ENCODE measurements at places on chromosomes 12 and 14.

DNA sequence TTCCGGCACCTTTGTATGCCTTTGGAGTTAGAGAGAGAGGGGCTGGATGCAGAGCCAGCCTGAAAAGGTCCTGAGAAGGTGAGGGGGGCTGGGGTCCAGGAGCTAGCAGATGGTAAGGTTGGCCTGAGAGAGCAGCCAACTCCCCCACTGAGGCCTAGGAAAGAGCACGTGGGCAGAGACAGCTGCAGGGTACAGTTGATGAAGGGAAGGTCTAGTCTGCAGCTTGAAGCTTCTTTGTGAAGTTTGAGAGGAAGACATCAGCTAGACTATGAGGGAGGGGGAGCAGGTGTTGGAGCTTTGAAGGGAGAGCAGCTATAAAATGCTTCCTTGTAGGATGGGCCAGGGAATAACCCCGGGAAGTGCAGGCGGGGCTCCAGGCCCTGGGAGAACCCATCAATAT, 289.3 kb upstream of the AMIGO2 start:
- no peak for DNase-seq

GRCh38 chr14:20469890-20470602, 840 bp downstream of the PNP start:
- DNase-seq = peak; percentile 65

DNA sequence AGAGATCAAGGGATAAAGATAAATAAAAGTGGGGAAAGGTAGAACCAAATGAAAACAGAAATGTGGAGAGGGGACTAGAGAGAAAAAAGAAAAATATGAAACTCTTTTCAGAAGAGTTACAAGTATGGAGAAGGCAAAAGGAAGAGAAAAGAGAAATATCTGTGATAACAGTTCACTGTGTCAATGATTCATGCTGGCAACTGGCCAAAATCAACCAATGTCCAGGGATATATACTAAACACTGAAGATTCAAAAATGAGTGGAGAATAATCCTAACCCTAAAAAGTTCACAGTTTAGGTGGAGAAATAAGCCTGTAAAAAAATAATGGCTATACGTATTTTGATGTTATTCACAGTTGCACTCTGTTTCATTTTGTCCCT, 372.3 kb upstream of the KITLG start:
- no peak for DNase-seq

DNA sequence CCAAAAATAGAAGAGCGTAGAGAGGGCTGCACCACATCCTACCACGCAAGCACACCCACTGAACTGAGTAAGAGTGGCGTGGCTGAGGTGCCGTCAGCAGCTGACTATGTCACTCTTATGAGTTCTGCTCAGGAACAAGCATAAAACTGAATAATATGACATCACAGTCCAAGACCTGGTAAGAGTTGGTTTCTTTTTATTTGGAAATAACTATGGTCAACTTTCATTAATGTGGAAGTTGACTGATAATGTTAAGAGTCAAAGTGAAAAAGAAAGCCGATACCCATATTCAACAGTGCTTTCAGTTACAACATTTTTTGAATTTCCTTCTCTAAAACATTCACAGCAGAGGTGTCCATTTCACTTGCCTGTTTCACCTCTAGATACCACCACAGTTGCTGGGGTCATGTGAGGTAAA, 44.6 kb downstream of the GNS start:
- DNase-seq = peak; percentile 60

GRCh38 chr12:77388445-77389265, 323.3 kb upstream of the E2F7 start:
- no peak for DNase-seq

DNA sequence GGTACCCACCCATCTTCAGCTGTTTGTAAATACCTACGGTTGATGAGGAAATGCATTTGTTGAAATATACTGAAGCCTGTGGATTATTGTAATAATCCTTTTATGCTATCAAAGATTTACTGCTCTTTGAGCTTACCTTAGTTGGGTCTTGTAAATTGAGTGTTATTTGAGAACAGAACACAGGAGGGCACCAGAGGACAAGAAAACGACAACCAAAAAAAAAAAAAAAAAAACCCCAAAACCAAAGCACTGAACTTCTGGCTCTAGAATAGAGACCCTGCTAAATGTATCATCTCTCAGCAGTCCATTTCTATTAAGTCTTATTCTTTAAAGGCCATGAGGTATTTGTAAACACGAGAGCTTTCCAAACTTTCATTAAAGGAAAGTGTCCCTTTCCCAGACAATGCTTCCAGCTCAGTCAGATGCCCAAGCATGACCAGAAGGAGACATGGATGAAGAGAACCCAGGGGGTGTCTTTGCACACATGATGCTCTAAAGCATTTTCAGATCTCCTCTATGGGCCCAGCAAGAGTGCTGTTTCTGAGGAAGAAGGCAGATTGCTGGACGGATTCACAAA, 763.9 kb downstream of the NRXN3 start:
- no peak for DNase-seq

- no peak for DNase-seq
These were observed 18.8 kb downstream of the KNTC1 start for GRCh38 chr12:122545855-122546254.

- no peak for DNase-seq
These were observed 195.6 kb upstream of the KRR1 start for GRCh38 chr12:75706786-75707605.

DNA sequence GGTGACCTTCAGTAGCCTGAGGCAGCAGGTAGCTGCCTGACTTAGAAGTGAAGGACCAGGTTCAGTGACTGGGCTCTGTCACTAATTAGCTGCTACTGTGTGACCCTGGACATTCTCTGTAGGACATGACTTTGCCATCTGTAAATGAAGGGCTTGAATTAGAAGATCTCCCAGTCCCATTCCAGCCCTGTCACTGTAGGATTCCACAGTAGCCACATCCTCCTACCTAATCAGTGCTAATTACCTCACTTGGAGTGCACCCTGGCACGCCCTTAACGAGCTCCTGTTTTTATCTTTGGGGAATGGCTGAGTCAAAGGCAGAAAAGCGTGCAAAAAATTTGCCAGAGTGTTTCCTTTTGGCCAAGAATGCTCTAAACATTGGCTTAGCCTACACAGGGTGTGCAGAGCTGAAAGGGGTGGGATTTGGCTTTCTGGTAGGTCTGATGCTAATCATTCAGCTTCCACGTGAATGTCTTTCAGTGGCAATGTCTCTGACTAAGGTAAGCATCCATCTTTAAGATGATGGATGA, 6.8 kb downstream of the NTF3 start:
- no peak for DNase-seq

DNA sequence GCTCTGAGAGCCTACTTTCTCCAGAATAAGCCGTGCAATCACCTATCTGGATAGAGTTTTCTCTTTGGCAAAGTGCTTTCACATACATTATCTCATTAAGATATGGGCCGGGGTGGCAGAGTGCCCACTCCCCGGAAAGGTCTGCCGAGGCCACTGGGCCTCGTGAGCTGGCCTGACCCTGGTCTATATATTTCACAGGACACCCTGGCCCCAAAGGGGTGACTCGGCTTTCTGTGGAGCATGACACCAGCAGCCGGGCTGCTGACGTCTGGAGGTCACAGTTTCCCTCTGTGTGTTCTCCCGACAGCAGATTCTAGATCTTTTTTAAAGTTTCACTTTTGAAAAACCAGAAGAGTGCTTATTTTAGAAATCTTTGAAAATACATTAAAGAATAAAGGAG, 27.9 kb upstream of the ATP2A2 start:
- no peak for DNase-seq

DNA sequence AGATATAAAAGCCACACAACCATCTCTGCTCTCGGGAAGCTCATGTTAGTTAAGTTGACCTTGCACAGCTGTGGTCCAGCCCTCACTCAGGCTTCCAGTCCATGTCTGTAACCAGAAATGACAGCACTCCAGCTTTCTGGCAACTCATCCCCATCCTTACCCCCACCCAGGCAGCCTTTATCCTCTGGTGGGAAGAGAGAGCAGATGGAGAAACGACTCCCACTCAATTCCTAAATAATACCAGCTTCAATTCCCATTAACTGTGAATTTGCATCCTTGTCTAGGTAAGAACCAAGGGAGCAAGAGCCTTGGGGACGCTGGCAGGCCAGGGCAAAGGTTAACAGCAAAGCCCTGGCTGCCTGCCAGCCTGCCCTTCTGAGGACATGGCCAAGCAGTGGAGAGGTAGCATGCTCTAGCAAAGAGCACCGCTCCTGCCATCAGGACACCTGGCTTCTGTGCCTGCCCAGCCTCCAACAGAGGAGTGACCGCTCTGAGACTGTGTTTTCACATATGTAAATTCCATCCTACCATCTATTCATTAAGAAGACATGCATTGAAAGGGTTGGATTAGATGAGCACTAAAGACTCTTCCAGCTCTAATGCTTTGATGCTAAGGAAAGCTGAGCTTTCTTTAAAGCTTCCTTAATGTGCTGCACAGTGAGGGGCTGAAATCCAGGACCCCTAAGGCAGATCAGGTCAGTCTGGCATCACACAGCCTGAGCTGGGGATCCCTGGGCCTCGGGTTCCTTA, 236.1 kb downstream of the GRIN2B start:
- DNase-seq = no peak

DNA sequence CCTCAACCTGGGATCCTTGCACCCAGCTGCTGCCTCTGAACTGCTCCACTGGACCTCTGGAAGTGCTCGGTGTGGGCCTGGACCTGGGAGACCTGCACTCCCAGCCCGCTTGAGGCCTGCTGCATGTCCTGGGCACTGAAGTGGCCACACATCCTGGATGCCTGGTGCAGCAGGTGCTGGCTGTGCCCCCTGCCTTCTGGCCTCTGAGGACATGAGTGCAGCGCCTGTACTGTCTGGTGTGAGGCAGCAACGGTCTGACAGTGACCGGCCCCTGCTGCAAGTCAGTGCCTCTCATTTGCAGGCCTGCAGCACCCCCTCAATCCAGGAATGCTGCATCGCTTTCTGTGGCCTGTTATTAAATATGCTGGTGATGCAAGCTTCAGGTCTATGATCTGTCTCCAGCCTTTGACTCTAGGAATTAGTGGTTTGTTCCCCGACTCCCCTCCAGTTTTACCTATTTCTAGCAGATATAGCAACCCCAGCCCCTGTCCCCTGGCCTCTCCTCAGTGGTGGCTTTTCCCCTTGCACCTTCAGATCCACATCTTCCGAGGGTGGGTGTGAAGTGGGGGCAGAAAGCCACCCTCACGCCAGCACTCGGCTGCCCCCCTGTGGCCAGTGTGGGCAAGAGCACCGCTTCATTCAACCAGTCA, 3.6 kb downstream of the SMIM41 start:
- peak; percentile 78 for DNase-seq

GRCh38 chr14:76090616-76091391, 60.9 kb upstream of the GPATCH2L start:
- no peak for DNase-seq

- DNase-seq = no peak
These were observed 86.9 kb upstream of the FLRT2 start for GRCh38 chr14:85442996-85443395.

- DNase-seq = no peak
These were observed 146.8 kb downstream of the SLC2A13 start for GRCh38 chr12:39959031-39959430.

DNA sequence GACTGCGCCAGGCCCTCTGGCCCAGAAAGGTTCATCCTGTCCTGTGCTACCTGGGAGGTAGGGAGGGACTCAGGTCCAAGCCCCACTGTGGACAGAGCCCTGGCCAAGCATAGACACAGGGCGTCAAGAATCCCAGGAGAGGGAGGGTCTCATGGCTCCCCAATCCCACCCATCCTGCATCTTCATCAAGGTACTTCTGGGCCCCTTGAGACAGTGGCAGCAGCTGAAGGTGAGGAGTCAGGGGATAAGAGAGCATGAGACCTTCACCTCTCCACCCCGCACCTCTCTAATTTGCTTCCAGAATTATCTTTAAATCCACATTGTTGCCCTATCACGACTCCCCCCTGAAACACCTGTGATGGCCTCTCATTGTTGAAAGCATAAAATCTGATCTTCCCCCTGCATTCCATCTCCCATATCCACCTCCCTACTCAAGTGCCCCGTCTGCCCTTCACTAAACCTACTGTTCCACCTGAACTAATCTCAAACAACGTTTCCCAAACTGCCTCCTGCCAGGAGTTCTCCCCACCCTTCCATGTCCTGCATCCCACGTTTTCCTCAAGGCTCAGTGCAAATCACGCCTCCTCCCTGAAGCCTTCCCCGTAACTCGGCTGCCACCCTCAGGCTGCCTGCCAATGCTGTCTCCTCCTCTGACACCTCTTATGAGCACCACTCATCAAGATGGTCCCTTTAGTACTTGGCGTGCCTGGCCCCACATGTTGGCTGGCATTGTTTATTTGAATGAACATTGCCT, 27.1 kb downstream of the KRT18 start:
- DNase-seq = no peak

- no peak for DNase-seq
These were observed 144.5 kb upstream of the KRAS start for GRCh38 chr12:25395227-25395626.

- DNase-seq = no peak
These were observed 104.0 kb downstream of the ETNK1 start for GRCh38 chr12:22728987-22729386.

- no peak for DNase-seq
These were observed 567.3 kb downstream of the SLC16A7 start for GRCh38 chr12:60162988-60163720.

- peak; percentile 54 for DNase-seq
These were observed 28.2 kb downstream of the TRAF3 start for GRCh38 chr14:102805371-102805891.

GRCh38 chr12:95326445-95326844, 108.8 kb downstream of the VEZT start:
- DNase-seq = no peak

GRCh38 chr14:68822132-68822651, 29.3 kb upstream of the ZFP36L1 start:
- no peak for DNase-seq

GRCh38 chr12:79388011-79388410, 302.8 kb downstream of the PAWR start:
- DNase-seq = no peak

GRCh38 chr14:26621364-26621763, 23.5 kb upstream of the NOVA1 start:
- DNase-seq = no peak

DNA sequence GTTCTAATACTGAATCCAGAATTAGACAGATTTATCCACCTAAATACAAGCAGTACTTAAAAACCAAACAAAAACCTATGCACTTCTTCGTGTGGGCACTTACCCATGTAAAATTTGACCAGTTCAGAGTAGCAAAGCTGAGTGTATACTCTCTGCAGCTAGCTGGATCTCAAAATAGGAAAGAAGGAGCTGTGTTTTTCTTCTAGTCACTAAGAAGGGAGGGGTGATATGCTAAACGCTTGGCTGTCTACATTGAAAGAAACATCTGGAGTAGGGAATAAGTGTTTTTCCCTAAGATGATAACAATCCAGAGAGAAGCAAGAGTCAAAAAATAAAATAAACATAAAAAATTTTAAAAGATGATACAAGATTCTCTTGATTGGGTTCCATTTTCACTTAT, 20.0 kb downstream of the RBMS2 start:
- DNase-seq = no peak

- no peak for DNase-seq
These were observed 31.3 kb downstream of the SERPINA11 start for GRCh38 chr14:94421316-94421715.

Measured in activated CD8-positive, alpha-beta T cell treated with anti-CD3 and anti-CD28 coated beads, Interleukin-2, amount 10 ng/mL, durations not matched to agents 7 days and 5 days (primary cell).